ENCODE measurements at places on chromosomes 6 and 20.
A peak's percentile ranks its signal among the peaks of the same experiment; 100 is the strongest.

DNA sequence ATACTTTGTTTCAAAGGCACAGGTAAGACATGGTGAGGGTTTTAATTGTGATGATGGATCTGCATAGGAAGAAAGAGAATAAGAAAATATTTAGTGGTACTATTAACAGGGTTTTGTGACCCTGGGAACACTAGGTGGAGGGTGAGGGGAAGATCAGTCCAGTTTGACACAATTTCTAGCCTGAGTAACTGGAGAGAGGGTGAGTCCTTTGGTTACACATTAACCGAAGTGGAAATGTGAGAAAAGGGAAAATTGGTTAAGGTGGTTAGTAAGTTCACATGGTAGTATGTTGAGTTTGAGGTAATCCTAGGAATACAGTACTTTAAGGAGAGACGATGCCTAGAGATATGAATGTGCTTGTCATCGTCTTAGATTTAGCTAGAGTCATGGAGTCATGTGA is 54.8 kb upstream of the POU3F2 start:
- DNase-seq, result no peak

GRCh38 chr6:34616227-34616585 is 60.1 kb upstream of the SPDEF start:
- no peak for DNase-seq

GRCh38 chr20:44694159-44694558 is 21.0 kb upstream of the CCN5 start:
- no peak for DNase-seq

DNA sequence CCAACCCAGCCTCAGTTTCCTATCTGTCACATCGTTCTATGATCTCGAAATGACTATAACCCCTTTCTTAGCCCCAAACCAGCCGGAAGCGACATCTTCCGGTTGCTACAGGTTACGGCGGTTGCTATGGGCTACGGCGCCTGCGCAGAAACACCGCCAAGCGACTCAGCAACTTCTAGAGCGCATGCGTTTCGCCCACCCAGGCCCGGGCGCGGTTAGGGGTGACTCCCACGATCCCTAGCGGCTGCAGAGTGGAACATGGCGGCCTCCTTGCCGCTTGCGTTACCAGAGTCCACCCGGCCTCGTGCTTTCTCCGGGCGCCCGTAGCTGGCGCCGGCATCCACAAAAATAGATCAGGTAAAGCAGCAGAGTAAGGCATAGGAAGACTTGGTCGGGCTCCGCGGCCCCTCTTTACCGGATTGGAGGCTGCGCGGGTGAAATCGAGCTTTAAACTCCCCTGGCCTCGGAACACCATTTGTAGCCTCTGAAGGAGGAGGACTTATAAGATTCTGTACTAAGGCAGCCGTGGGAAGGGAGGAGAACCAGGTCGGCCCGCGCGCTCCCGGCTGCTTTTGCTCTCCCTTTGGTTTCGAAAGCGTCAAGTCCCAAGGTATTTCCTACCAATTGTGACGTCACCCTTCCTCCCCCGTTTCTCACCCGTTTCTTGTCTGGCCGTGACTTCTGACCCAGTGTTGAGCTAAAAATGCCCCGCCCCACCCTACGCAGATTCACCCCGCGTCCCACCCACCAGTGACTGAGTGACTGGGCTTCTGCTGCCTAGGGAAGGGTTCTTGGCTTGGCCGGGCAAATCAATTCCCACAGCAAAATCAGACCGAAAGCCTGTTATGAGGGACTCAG is 3.5 kb downstream of the SDCBP2 start:
- DNase-seq, result peak; percentile 99

DNA sequence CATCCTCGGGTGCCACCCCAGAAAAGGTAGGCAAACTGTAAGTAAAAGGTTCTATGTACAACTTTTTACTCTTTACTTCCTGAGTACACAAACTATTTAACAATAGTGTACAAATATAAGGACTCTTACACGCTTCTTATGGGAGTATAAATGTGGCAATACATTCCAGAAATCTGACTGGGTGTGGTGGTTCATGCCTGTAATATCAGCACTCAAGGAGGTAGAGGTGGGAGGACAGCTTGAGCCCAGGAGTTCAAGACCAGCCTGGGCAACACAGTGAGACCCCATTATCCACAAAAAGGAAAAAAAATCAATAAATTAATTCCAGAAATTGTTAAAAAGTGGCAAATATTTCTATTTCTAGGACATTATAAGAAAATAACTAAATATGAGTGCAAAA is 48.9 kb downstream of the PIGU start:
- no peak for DNase-seq

DNA sequence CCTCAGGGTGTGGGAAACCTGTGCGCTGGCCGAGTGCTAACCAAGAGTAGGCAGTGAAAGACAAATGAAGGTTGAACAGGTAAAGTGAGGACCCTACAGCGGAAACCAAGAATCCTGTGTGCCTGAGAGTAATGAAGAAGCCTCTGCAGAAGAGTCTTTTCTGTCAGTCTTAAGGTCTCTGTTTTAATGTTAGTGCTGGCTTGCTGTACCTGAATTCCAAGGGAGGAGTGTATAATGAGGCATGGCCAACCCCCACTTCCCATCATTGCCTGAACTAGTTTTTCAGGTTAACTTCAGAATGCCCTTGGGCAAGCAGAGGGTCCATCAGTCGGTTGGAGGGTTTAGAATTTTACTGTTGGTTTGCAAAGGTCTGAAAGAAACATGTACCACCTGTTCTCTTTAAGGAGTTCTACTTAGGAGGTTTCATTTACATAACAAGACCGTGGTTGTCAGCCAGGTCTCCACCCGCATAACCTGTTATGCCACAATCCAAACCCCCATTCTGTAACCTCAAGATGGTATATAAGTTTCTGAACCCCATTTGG is 589 bp upstream of the PDCD2 start:
- no peak for DNase-seq

- DNase-seq, result no peak
These were observed 48.6 kb upstream of the SNX9 start for GRCh38 chr6:157774153-157775135.

DNA sequence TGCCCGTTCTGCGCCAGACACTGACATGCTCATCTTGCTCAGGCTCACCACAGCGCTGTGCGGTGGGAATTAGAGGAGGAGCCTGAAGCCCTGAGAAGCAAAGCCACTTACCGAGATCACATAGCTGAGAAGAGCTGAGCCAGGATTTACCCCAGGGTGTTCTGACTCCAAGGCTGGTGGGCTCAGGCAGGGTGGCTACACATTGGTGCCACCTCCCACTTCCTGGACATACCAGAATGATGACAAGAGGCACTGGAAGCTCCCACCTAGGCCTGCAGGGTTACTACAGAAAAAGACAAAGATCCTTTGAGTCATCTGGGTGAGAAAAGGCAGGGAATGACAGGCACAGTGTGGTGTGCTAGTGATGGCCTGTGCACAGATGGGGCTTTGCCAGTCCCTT is 24.4 kb upstream of the FKBP1A start:
- no peak for DNase-seq

DNA sequence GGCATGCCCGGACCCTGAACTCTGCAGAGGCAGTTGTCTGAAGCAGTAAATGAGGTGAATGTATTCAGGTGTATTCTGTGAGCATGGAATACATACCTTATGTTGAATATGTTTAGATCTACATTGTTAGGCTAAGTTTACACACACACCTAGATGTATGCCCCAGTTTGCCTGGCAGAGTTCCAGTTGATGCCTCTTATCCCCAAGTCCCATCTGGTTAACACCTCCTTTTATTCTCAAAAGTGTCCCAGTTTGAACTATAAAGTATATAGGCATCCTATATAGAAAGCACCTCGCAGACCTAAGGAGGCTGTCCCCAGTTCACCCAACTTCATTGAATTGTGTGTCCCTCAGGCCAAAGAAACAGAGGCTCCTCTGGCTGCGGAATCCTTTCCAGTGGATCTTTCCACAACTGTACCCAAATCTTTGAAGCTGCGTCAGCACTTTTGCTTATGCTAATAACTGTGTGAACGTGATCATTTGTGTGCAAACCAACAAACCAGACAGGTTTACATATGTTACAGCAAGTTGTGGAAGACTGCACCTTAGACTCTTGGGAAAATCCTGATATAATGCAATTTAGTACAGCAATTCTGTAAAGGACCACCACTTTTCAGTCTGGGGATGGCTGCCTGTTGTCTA is 4.8 kb upstream of the DHX35 start:
- DNase-seq, result no peak

GRCh38 chr6:31497531-31498476 is at the start of gene MICB:
TSS of gene MICB (plus strand) at chr6:31498145. CDS start at chr6:31498194, 49 bp downstream.
- DNase-seq, result peak; percentile 68

DNA sequence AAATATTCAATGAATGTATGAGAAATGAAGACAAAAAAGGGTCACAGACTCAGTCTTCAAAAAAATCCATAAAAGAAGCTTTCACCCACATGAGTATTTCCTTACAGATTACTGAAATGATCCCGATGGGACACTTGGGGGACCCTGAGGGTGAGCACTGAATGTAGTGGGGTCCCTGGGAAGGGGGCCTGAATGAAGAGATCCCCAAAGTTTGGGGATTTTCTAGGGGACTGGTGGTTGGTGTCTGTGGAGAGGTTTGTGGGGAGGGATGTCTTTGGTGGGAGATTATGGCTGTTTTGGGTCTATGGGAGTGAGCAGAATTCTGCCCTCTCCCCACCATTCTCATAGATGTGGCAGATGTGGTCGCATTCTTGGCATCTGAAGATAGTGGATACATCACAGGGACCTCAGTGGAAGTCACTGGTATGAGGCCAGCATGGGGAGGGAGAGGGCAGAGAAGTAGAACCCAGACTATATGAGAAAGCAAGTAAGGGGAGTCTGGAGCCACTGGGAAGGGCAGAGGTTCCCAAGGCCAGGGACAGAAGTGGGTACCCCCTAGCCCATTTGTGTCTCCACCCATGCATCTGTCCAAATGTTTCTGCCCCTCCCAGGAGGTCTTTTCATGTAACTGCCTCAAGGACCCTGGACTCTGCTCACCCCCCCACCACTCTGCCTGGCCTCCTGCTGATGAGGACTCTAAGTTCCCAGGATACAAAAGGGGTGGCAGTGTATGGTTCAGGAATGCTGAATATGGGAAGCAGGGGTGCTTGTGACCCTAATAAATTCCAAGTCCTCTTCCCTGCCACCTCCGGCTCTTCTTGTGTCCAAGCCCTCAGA is 1.8 kb downstream of the HSD17B8 start:
- no peak for DNase-seq

DNA sequence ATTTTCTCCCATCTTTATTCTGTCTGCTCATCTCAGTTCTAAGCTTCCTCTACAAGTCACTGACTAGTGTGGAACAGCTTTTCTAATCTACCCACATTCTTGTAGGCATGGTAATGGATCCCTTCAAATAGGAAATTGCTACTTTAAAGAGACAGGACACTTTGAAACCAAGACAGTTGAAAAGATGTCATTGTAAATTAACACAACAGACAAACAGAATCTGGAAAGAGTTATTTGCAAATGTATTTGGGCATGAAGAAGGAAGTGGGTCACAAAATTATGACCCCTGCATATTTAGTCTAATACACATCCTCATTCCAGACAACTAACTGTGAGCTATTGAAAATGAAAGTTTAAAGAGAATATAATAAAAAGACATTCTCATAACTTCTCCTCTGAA is 298.2 kb upstream of the MARCKS start:
- no peak for DNase-seq

DNA sequence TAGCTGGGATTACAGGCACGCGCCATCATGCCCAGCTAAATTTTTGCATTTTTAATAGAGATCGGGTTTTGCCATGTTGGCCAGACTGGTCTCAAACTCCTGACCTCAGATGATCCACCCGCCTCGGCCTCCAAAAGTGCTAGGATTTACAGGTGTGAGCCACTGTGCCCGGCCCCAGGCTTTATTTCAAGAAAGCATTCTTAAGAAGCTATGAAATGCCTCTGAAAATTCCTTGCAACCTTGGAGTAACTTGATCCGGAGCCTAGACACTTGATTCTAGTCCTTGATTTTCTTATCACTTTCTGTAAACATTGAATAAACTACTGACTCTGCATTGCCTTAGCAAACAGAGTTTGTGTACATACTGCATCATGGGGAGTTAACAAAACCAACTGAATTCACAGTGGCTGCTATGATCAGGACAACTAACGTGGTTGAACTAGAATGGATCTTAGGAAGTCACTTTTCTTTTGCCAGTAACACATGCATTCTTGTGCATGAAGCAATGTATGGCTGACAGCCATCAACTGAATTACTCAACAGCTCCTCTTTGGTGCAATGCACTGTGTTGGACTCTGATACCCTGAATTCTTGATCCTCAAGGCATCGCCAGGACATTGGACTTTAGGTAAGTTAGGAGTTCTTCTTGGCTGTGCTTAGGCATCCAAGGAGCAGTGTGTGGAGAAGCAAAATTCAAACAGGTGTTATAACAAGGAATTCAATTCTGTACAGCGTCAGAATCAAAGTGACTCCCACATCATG is 102.8 kb upstream of the TMEM170B start:
- no peak for DNase-seq

GRCh38 chr6:49892280-49892679 is 25.9 kb upstream of the CRISP1 start:
- no peak for DNase-seq

DNA sequence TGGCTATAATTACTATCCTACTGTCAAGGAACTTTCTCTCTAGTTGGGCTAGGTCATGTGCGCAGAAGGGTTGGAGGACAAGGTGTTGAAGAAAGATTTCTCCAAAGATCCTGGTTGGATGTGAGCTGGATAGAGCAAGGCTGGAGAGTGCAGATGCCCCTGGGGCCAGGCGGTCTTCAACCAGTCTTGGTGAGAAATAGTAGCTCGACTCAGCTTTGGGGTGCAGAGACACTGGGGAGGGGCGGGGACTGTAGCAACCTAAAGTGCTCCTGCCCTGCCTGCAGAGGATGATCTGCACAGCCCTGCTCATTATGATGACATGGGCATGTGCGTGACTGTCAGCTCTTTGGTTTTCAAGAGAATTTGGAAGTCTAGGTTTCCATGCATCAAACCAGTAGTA is 35.9 kb downstream of the PHACTR3 start:
- DNase-seq, result no peak

- DNase-seq, result no peak
These were observed 102.1 kb downstream of the DLGAP4 start for GRCh38 chr20:36408219-36408618.

DNA sequence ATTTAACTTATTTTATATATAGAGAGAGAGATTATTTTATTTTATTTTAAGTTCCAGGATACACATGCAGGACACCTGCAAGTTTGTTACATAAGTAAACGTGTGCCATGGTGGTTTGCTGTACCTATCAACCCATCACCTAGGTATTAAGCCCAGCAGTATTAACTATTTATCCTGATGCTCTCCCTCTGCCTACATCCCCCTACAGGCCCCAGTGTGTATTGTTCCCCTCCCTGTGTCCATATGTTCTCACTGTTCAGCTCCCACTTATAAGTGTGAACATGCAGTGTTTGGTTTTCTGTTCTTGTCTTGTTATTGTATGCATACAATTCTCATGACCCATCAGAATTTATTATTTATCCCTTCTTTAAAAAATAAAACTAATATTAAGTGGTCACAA is 34.6 kb downstream of the FKBP1C start:
- DNase-seq, result no peak

- peak; percentile 61 for DNase-seq
These were observed 76.2 kb downstream of the FAM229B start for GRCh38 chr6:112163295-112164257.

GRCh38 chr6:19478992-19479391 is 358.2 kb upstream of the ID4 start:
- no peak for DNase-seq

Data from CD14-positive monocyte (primary cell).